ENCODE measurements at places on chromosomes 2 and 18. TPM values are rescaled to one million over a fixed set of nuclear protein-coding genes. Genes with fewer than 3 reads are reported as not detected.

DNA sequence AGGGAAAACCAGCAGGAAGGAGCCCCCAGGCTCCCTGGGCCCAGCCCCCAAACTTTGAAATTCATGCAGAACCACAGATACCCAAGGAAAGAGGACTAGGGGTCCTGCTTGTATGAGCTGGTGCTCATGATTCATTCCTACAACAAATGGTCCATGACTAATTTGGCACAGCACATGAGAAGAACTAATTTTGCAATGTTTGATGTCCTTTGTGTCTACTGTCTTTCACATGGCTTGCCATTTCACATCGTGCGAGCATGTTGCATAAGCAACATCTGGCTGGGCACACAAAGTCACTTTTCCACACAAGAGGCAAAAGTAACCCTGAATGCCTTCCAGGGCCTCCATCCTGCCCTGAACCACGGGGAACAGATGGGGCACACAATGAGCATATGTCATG lies 149.6 kb upstream of the APCDD1 start:
- no peak for DNase-seq

GRCh38 chr2:203808046-203808750 lies 59.4 kb upstream of the CTLA4 start:
- no peak for DNase-seq

Gene SERPINB12
- 2.6 TPM for total RNA-seq

Gene GPD2
- total RNA-seq, result 19.6 TPM

Gene PPP1R1C
- 35.9 TPM for total RNA-seq
